ENCODE measurements at places on chromosomes 6 and 20.

DNA sequence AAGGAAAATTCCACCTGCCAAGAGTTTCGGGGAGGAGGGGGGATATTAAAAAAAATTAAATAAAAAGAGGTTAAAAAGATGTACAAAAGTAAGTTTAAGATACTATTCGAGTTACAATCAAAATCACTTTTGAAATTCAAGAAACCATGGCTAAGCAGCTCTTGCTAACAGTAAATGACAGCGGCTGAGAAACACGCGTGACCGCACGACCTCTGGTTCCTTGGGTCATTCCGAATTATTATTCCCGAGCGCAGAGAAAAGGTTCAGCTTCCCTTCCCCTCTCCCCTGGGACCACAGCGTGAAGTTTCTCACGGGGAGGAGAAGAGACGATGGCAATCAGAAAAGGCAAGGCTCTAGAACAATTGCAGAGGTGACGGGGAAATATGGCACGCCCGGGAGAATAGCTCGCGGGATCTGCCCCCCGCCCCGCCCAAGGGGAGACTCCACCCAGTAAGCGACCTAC lies 496 bp downstream of the TMEM242 start:
- DNase-seq, result peak; percentile 89

GRCh38 chr6:12923644-12924235 lies 207.2 kb downstream of the PHACTR1 start:
- DNase-seq, result no peak

- DNase-seq, result no peak
These were observed 396.8 kb downstream of the CDKAL1 start for GRCh38 chr6:20931093-20931492.

DNA sequence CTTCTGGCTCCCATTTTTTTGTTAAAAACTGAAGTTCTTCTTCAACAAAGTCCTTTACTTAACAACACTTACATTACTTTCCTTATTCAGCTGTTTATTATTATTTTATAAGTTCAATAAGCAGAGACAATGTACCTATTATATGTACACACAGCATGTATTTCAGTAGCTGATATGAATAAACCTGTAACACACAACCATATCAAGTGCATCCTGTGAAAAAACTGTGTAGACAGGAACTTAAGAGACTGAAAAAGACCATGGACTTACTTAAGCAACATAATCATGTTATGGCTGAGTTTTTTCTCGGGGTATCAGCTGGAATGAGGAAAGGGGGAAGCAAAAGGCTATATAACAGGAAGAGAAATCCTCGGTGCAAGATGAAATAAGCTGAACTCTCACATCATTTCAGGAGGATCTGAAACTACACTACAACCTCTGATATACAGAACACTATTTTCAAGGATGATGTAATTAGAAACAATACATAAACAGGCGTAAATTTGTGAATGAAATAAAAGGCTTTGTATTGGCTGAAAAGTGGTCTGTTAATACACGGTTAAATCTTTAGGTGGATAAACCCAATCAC lies 70.9 kb downstream of the REV3L start:
- peak; percentile 85 for DNase-seq

- DNase-seq, result no peak
These were observed 12.8 kb downstream of the FASTKD5 start for GRCh38 chr20:3146732-3147341.

DNA sequence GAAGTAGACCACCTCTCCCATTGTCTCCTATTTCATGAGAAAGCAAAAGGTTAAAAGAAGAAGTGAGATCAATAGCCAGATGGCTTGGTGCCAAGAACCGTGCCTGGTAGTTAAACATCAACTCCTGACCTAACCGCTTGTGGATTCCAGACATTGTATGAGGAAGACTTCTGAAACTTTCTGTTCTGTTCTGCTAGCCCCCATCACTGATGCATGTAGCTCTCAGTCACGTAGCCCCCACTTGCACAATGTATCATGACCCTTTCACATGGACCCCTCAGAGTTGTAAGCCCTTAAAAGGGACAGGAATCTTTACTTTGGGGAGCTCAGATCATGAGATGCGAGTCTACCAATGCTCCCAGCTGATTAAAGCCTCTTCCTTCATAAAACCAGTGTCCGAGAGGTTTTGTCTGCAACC lies 301.2 kb downstream of the RNGTT start:
- peak; percentile 4 for DNase-seq

DNA sequence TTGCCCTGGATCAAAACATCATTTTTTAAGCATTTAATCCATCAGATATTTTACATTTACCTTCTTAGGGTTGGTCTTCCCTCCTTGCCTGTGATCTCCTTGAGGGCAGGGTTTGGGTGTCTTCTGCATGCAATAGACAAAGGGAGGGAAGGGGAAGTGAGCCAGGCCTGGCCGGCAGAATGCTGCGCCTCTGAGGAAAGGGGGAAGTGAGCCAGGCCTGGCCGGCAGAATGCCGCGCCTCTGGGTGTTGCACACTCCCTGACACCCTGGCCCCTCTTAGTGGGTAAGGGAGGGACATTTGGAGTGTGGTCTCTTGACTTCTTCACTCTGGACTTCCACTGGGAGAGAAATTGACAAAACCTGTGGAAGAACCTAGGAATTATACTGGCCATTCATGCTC lies 12.4 kb downstream of the PSMF1 start:
- DNase-seq, result peak; percentile 82

- peak; percentile 21 for DNase-seq
These were observed 14.7 kb upstream of the NOL4L start for GRCh38 chr20:32599783-32600340.

Data from suppressor macrophage treated with lipopolysaccharide for 4 hours (primary cell).